ENCODE measurements at places on chromosomes 6 and 20.
A peak's percentile ranks its signal among the peaks of the same experiment; 100 is the strongest.

DNA sequence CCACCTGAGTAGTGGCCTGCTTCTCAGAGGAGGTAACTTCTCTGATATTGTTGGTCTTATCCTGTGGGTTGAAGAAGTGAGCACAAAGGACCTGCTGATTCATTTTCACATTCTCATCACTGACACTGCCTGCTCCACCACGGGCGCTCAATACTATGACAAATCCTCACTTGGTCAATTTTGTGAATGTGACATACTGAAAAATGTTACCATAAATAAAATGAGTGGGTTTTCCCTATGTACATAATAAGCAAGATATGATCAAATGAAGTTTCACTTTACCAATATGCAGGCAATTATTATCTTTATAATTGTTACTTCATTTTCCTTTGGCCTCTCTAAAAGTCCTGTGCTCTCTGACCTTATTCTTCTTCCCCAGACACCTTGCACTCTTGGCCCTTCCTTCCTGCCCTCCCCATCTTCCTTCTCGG is 71.5 kb upstream of the RIPOR2 start:
- no peak for DNase-seq

GRCh38 chr20:24724982-24725533 is 224.0 kb upstream of the CST7 start:
- no peak for DNase-seq

- DNase-seq: no peak
Measured at GRCh38 chr20:50290808-50291207, 100.2 kb downstream of the CEBPB start.

GRCh38 chr6:166772518-166772917 is 145.5 kb upstream of the RPS6KA2 start:
- DNase-seq: no peak

DNA sequence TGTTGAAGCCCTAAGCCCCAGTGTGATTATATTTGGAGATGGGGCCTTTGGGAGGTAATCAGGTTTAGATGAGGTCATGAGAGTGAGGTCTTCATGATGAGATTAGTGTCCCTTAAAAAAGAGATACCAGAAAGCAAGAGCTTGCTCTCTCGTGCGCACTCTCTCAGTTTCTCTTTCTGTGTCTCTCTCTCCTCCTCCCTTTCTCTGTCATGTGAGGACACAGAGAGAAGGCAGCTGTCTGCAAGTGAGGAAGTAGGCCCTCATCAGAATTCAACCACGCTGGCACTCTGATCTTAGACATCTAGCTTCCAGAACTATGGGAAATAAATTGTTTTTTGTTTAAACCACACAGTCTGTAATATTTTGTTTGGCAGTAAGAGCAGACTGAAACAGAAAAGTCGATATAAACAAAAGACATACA is 180.5 kb downstream of the IBTK start:
- peak; percentile 4 for DNase-seq

All from hematopoietic multipotent progenitor cell treated with erythropoietin and hydrocortisone succinate and interleukin-3 and kit ligand, for 4 days (in vitro differentiated cells).